ENCODE measurements at places on chromosomes 4 and X.

DNA sequence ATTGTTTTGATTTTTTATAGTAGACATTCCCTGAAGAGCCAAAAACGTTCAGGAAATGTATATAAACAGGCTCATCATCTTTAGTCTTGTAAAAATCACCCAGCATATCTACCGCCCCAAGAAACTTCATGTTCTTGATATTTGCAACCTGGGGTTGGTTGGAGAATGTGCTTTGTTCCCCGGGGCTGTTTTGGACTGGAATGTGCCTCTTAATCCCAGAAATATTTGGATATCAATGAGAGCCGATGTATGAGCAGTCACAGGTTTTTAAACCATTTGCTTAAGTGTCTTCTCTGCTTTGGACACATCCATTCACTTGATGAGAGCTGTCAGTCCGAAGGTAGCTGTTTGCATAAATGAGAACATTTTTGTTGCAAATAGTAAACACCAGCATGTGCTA is 449.7 kb downstream of the PCDH7 start:
- DNase-seq: no peak

DNA sequence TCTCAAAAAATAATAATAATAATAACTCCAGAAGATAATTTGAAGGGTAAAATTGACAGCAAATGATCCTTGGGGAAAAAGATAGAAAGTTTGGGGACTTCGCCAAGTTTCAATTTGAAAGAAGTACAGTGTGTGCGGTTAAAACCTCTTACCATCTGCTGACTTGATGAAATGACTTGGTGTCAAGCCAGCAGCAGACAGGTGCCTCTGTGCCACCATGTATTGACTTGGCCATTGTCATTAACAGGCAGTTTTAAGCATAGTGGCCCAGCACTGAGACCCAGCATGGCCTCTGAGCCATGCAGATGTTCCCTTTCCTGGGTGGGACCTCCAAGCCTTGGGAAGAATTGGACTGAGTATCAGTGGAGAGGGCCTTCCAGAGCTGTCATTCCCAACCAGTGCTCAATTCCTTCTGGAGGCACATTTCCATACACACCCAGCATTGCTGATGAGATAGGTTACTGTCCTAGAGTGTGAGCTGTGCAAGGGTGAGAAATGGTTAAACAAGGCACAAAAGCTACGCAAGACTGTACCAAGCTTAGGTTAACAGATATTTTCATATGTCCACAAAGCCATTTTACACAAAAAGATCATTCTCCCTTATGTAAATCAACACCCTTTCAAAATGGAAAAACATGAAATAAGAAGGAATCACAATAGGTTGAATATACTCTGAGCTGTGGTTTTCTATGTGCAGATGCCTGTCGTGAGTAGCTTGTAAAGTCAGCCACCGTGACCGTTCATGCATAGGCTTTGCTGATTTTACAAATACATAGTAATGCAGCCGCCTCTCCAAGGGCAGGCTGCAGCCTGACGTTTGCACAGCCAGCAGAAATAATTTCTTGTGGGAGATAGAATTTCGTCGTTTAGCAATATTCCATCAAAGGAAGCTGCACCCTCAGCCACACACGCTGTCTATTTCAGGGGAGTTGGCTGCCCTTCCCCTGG is 59.4 kb upstream of the FBXW7 start:
- peak; percentile 7 for DNase-seq

DNA sequence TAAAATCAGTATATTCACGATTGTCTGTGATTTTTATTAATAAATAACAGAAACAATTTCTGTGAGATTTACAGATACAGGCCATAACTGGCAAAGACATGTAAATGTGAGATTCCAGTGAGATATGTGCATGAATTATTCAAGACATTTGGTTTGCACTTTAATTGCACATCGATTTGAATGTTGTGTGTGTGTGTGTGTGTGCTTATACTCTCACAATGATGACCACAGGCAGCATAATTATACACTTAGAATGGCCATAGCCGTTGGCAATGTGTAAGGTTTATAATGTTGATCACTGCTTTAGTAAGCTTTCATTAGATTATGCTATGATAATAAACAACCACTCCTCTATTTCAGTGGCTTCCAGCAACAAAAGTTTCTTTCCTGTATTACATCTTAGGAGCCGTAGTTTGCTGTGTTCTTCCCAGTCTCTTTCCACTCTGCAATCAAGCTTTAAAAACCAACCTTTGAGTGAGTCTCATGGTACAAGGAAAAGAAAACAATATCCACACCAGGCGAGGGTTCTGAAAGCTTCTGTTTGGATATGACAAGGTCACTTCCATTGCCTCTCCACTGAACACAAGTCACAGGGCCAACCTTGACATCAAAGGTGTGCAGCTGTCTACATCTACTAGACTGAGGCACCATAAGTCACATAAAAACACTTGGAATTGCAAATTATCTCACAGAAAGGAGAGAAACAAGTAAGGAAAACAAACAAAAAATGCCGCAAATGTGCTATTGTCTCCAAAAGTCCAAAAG is 897.7 kb downstream of the RAB28 start:
- no peak for DNase-seq

GRCh38 chrX:47562615-47563243 is 1.7 kb downstream of the ARAF start:
- DNase-seq: peak; percentile 31

- DNase-seq: no peak
Observed at GRCh38 chrX:39886282-39886681, 211.5 kb downstream of the BCOR start.

- no peak for DNase-seq
Observed at GRCh38 chr4:61921920-61922319, 721.8 kb downstream of the ADGRL3 start.

DNA sequence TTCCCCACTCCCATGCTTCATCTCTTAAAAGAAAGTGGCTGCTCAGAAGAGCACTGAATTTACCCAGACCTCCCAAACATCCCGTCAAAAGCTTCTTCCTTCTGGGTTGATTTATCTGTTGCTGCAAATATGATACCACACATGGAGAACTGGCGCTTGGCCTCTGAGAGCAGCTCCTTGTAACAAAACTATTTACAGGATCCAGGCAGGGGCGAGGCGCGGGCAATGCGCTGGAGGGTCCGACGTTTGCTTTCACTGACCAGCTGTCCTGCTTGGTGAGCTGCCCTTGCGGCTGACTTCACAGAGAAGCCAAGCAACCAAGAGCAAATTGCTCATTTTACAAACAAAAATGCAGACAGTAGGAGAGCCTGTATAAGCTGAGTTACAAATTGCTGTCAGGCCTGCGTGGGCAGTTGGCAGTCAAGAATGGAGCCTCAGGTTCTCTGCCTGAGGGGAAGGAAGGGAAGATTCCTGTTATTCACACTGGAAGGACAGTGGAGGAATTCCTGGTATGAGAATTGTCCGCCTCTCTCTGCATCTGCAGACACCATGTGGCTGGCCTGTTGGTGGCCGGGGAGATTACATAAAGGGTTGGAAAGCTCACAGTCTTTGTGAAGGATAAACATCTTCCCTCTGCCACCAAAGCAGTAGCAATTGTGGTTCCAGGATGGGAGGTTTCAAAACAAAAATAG is 192.2 kb upstream of the LEF1 start:
- DNase-seq: peak; percentile 87

- no peak for DNase-seq
Observed at GRCh38 chr4:141543706-141544105, 92.7 kb upstream of the IL15 start.

DNA sequence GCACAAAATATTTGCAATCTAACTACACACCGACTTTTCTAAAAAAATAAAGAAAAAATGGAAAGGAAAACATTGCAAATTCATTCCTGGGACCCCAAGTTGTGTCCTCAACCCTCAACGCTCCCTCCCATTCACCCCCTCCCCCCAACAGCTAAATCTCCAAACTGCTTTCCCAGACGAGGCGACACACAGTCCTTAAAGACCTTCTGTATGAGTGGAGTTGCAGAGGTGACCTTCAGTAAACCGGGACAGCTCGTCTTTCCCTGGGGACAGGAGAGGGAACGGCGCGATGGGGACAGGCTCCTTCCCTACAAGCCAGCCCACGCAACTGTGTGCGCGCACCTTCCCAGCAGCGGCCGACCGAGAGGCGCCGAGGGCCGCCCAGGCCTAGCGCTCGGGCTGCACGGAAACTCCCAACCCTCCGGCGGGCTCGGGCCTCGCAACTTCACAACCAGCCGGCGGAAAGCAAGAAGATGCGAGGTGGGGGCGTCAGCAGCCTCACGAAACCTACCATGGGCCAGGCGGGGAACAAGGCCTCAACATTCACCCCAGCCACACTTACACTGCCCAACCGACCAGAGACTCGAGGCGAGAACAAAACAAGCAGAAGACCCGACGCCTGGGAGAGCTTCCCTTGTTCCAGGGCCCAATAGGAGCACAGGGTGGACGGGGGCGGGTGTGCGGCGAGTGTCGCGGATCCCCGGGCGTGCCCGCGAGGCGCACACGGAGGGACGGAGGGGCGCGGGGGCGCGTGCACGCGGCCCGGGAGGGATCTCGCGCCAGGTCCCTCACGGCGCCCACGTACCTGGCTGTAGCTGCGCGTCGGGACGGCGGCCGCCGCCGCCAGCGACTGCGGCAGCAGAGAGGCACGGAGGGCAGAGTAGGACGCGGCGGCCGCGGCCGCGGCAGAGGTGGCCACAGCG is 763 bp downstream of the GRSF1 start:
- peak; percentile 68 for DNase-seq

DNA sequence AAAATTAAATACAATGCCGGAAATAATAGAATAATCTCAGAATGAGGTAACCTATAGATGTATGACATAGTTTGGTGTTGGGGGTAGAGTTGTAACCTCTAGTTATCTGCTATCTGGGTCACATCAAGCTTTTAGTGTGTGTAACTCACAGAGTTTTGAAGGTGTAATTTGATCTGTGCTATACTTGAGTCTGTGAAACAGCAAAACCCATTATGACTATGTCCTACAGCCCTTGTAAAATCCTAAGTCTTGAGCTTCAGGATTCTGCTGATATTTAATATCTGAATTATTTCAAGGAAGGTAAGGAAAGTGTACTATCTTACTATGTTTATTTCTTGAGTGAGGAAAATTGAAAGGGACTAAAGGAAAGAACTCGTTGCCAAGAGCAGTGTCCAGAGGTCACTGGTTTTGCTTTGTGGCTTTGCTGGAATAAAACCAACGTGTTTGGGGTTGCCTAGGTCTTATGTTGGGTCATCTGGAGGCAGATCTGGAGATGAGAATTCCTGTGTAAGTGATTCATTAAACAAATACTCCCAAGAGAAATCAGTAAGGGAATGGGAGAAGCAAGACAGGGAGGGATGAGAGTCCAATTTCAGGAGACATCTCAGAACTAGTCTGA is 107.8 kb upstream of the CBLL2 start:
- peak; percentile 51 for DNase-seq

DNA sequence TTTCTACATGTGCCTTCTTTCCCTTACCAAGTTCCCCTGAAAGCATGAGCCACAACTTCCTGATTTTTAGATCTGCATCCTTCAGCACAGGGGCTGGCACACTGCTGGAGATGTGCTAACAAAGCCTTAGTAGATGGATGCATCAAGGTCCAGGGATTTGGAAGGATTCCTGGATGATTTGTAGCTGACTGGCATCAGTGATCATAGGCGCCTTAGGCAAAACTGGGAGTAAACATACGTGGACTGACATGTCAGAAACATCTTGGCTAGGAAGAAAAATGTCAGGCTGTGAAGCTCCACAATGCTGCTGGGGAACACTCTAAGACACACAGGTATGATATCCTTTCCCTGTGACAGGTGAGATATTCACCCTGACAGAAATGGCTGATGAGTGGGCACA is 156.4 kb downstream of the AMELX start:
- DNase-seq: no peak

DNA sequence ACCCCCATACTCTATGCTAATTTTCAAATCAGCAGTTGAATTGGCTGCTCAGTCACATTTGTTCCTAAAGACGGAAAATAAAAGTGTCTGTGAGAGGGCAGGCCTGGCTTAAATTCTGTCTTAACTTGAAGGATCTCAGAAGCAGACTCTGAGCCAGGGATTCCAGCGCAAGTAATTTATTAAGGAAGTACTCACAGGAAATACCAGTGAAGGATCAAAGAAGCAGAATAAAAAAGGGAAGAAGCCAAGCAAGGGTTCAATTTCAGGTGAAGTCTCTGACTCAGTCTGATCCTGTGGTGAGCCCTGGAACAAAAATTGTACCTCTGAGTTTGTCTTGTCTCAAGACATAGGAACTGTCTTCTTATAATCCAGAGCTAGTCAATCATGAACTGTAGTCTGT is 52.2 kb downstream of the IL1RAPL1 start:
- DNase-seq: no peak
